ENCODE measurements at places on chromosomes 6 and 20.

DNA sequence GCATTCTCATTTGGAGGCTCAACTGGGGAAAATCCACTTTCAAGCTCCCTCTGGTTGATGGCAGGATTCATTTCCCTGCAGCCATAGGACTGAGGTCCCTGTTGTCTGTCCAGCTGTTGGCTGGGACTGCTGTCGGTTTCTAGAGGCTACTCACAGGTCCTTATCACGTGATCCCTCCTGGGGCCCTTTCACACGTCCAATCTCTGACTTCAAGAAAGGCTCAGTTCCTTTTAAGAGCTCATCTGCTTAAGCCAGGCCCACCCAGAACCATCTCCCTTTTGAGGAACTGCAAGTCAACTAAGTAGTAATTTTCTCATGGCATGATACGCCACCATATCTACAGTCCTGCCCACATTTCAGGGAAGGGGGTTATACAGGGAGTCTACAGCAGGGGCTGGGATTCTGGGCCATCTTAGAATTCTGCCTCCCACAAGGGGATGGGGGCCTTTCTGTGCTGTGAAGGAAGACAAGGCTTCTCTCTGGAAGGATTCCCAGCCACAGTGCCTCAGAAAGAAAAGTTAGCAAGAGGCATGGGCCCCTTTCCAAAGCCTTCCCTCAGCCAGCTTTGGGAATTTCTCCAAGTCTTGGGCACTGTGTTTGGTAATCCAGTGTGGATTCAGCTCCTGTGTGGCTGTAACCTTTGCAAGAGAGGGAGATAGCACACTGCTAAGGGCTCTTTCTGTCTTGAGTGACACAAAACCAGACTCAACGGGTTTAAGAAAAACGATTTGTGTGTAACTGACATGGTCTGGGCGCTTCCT lies 66.4 kb downstream of the CTCFL start:
- no peak for DNase-seq

DNA sequence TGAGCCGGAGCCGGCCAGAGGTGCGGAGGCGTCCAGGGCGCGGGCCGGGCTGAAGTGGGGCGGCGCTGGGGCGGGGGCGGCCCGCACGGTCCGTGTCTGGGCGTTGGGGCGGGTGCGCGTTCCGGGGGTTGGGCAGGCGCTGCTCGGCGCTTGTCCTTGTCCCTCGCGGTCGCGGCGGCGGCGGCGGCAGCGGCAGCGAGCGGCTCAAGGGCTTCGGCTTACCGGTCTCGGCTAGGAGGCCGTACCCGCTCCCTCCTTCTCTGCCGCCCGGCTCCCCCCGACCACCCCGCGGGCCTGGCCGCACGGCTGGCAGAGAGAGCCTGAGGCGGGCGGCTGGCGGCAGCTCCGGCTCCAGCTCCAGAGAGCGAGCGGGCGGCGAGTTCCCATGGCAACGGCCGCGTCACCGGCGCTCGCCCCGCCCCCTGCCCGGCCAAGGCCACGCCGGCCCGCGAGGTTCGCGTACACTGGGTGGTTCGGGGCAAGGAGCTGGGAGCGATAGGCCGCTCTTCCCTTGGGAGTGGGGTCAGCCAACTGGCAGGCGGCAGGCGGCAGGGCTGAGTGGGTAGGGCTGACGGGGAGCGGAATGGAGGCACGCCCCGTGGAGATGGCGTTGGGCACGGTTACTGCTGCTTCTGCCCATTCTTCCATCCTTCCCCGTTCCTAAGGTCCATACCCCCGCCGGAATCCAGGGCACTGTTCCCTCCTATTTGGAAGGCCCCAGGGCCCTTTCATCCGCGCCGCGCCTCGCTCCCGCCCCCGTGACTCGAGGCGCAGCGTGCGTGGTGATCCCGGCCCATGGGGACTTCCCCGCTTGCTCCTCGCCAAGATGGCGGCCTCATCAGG lies at the start of gene LRRC73:
Gene LRRC73 (minus strand): TSS at position 363 of the 843 bp plus-strand sequence. CDS start 561 bp downstream, outside the sequence.
- DNase-seq = peak; percentile 47

- DNase-seq = no peak
These were observed 22.7 kb downstream of the COL11A2 start for GRCh38 chr6:33169291-33170175.

DNA sequence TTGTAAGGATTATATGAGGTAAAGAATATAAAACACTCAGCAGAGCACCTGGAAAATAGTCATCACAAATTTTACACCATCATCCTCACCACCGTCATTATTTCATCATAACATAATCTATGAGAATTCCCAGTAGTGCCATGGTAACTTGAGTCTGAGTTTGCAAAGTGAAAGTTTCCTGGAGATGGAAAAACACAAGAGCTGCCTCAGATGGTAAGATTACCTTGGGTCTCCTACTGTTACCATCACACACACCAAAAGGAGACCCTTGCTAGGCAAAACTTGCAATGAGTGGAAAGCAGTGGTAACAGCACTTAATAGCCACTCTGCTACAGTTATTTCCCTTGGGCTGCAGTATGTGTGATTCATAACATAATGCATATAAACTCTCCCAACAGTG lies 589.8 kb downstream of the RNF144B start:
- DNase-seq = no peak

DNA sequence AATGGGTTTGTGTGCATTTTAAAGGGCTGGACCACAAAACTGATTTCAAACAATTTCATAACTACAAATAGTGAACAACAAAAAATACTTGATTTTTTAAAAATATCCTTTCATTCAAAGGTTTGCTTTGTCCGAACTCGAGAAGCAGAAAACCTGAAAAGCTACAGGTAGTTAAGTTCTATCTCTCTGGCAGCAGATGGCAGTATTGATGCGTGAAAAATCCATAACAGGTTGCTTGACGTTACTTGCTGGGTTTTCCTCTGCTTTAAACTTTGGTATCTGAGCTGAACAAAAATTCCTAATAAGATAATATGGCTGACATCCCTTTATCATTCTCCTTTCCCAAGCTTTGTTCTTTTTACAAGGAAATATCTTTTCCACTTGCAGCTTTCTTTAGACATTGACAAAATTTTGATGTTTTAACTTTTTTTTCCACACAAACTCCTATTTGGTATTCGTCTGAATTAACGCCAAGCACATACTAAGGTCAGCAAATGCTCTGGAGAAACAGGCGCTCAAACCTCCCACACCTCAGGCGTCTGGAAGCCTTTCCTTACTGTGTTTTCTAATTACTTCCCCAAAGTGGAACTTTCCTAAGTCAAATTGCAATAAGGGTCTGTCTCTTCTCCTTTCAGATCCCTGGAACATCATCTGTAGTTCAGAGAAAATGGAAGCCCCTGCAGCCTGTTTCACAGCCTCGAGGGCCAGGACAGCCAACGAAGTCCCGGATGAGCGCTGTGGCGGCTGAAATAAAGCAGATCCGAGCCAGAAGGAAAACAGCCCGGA lies 50.3 kb upstream of the GFRAL start:
- no peak for DNase-seq

- DNase-seq = no peak
These were observed 7.3 kb downstream of the TFAP2D start for GRCh38 chr6:50720623-50721022.

DNA sequence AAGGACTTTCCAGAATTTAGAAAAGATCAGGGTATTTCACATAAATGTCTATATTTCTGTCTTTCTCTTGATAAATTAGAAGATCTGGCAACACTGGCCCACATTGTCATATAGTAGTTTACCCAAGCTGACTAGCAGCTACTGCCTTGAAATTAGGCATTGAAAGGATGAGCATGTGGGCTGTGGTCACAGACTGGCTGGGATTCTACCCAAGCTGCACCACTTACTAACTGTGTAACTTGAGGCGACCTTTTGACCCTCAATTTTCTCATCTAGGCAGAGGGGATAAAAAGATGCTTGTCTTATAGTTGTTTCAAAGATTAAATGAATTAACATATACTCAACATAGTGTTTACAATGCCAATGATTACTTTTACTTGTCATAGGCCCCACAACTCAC lies 152.7 kb upstream of the BMP2 start:
- DNase-seq = no peak

DNA sequence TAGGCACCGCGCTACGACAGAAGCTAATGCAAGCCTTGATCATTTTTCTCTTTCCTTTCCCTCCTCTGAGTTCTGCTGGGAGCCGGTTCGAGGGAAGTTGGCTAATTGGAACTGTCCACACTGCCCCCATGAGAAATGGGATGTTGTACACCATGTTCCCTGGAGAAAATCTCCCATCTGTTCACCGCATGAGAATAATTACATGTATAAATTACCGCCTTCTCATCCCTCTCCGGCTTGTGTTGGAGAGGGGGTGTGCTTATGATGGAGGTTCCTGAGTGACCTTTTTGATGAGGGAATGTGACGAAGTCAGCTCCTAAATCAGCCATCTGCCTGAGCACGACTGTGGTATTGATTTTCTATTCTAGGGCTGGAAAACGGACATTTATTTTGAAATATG lies 320.2 kb upstream of the SULF2 start:
- DNase-seq = no peak

GRCh38 chr6:143539734-143540133 lies 28.2 kb upstream of the FUCA2 start:
- DNase-seq = no peak

GRCh38 chr6:134247231-134247833 lies 70.6 kb downstream of the SGK1 start:
- peak; percentile 52 for DNase-seq

GRCh38 chr20:38147163-38147562 lies 17.9 kb downstream of the TGM2 start:
- DNase-seq = no peak

- DNase-seq = no peak
These were observed 40.4 kb downstream of the SYNE1 start for GRCh38 chr6:152596726-152597125.

- no peak for DNase-seq
These were observed 210.0 kb downstream of the DLL1 start for GRCh38 chr6:170080828-170081371.

- DNase-seq = no peak
These were observed 334.8 kb downstream of the NRN1 start for GRCh38 chr6:5671601-5672559.

- DNase-seq = no peak
These were observed 548 bp upstream of the TMEM74B start for GRCh38 chr20:1185316-1185741.

DNA sequence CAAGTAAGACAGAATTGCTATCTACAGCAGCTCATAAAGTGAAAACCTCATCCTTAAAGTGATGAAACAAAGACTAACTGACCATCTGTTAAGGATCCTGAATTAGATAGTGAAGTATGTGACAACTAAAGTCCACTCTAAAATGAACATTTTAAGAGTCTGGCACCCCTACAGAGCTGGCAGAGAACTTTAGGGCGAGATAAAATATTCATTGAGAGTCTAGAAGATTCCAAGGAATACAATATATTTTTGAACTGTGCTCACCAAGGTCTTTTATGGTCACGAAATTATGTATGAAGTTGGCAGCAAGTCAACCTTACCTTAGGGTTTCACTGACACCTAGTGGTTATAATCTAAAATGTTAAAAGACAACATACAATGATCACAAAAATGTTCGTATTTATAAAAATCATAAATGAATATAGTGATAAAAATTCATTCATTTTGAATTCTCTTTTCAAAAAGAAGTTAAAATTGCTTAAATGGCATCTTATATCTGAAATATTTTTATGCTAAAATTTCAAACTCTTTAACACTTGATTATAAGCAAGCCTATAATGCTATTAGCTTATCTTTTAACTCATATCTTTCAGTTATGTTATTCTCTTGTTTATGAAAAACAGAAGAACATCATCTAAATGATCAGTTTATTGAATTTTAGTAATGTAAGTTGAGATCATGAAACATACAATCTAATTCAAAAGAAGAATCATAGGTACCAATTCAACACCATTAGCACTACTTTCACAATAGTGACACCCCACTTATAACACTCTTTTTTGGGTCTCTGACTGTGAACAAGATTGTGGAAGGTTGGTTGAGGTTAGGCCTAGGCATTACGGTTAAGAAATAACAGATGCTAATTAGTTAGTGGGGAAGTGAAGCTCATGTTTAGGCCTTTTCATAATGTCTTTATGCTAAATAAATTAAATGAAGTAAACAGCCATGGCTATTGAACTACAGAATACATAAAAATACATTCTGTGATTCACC lies 27.5 kb downstream of the RSPH3 start:
- no peak for DNase-seq

DNA sequence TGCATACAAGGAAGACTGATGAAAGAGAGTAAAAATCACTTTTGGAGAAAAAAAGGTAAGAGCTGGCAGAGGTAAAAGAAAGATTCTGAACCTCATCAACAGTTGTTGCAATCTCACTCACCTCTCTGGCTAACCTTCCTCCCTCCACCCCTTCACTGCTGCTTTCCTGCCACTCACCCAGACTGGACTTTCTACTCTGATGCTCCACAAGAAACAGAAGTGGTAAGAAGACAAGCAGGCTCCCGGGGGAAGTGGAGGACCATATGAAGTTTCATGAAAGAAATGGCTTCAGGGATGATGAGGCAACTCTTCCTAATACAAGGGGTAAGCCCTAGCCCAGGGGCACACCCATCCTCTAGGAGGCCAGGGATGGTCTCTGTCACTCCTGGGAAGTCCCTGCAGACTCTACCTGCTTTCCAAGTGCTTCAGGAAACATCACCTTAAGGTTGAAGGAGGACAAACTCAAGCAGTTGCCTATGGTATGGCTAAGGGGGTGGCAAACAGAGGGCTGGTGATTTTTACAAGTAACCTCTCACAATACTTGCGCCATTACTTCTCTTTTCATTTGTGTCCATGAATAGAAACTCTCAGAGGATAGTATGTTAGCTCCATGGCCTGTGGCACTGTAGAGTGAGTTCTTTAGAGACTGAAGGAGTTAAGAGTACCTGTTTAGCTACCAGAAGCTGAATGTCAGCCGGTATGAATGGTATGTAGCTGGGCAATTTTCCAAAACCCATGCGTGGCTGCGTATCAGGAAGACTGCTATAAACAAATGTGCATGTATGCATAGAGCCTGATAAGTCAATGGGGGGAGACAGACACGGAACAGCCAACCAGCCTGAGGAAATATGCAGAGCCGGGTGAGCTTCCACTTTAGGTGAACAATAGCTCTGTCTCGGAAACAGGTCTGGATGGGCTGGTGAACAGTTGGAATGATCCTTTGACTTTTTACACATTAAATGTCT lies 112.0 kb downstream of the BACH2 start:
- DNase-seq = no peak

DNA sequence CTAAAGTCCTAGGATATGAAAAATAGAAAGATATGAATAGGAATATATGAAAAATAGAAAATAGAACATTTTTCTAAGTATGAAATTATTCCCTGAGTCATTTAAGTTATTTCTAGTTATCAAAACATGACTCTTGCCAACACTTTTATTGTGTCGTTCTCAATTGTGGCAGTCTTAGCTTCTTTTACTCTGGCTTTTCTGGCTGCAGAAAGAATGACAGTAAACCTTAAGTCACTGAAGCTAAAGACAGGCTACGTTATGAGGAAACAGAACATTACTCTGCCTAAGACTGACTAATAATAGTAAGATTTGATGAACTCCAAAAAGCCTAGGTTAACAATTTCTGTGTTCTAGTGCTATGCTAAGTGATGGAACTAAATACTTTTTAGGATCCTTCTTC lies 74.6 kb downstream of the AIG1 start:
- DNase-seq = no peak

GRCh38 chr20:63653041-63653973 lies at the start of gene STMN3:
Gene STMN3, minus strand, starts transcription at chr20:63653424. Its CDS starts 79 bp downstream, at chr20:63653345.
- peak; percentile 21 for DNase-seq

- no peak for DNase-seq
These were observed 27.3 kb downstream of the MAPK14 start for GRCh38 chr6:36054956-36055355.

- no peak for DNase-seq
These were observed 177.3 kb downstream of the EPHA7 start for GRCh38 chr6:93242049-93242448.

- no peak for DNase-seq
These were observed 8.3 kb downstream of the MTCL3 start for GRCh38 chr6:127510876-127511275.
